Neural progenitor cell (in vitro differentiated cells): ENCODE measurements at places on chromosomes 1 and 21. TPM values are rescaled to one million over a fixed set of nuclear protein-coding genes. Genes with fewer than 3 reads are reported as not detected.
A peak's percentile ranks its signal among the peaks of the same experiment; 100 is the strongest.

DNA sequence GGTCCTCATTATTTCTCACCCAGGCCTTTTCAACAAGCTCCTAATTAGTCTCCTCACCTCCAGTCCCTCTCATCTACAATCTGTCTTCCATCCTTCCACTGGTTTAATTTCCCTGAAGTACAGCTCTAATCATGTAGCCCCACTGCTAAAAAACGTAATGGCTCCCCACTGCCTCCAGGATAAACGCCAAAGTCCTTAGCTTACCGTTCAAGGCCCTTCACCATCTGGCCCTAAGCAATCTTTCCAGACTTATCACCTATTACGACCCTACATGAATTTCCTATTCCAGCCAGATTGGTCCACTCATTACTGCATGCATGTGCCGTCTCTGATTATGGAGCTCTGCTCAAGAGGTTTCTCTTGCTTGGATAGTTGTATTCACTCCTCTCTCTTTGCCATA, 83.1 kb upstream of the DAB1 start:
- no peak overlapping the region for H3K27ac ChIP-seq
- no peaks in the 10 kb centered on the region for H3K27me3 ChIP-seq
- no peak overlapping the region for H3K4me3 ChIP-seq
- no peaks in the 10 kb centered on the region for H3K36me3 ChIP-seq
- no peaks in the 10 kb centered on the region for H3K4me1 ChIP-seq
- no peak for DNase-seq

- peak overlapping the region; percentile 72 for H3K4me3 ChIP-seq
- no peak overlapping the region for H3K27ac ChIP-seq
- H3K36me3 ChIP-seq = peaks cover 15% of the 10 kb centered on the region
- no peaks in the 10 kb centered on the region for H3K27me3 ChIP-seq
- peaks cover 5% of the 10 kb centered on the region for H3K4me1 ChIP-seq
These were observed 652 bp downstream of the SNAPIN start for GRCh38 chr1:153659175-153659534.

DNA sequence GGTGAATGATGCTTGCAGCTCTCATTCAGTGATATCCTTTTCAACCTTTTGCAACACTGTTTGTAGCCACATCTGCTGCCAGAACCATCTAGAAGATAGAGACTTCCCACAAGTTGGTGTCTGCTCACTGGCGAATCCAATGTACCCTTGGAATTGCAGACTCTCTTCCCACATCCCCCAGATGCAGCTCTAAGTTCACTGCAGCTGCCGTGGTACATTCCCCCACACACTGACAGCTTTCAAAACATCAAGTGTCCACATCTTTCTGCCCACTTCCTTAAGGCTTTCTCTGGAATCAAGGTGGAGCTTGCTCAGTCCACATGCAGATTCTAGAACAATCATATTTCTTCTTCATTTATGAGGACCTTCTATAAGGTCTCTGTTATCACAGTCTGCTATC, 99.2 kb downstream of the PLPPR4 start:
- DNase-seq = no peak
- no peaks in the 10 kb centered on the region for H3K4me1 ChIP-seq
- no peaks in the 10 kb centered on the region for H3K27me3 ChIP-seq
- no peaks in the 10 kb centered on the region for H3K36me3 ChIP-seq

DNA sequence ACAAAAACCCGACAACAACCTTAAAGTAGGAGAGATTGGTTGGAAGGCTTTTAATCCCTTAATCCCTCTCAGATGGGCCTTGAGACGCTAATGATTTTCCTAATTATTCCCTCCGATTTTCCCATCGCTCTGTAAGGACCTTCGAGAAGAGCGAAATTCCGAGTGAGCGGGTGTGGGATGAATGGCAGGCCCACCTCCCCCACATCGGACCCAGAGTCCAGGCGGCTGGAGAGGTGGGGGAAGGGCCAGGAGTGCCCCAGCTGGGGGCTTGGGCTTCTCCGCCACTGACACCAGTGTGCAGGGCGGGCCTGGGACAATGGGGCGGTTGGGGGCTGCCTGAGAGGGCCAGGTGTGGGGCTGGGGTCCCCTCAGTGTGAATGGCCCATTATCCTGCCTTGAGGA, 23.4 kb downstream of the RHBG start:
- peak overlapping the region; percentile 79 for H3K27ac ChIP-seq
- H3K27me3 ChIP-seq = peaks cover 58% of the 10 kb centered on the region
- H3K4me1 ChIP-seq = peaks cover 70% of the 10 kb centered on the region
- H3K4me3 ChIP-seq = peak overlapping the region; percentile 22
- no peaks in the 10 kb centered on the region for H3K36me3 ChIP-seq
- peak; percentile 87 for DNase-seq

Gene SYT14
- total RNA-seq = 8.9 and 16.1 TPM in 2 replicates

GRCh38 chr1:25692560-25692959, 76.0 kb downstream of the MAN1C1 start:
- no peaks in the 10 kb centered on the region for H3K27me3 ChIP-seq
- H3K4me3 ChIP-seq = no peak overlapping the region
- peaks cover 16% of the 10 kb centered on the region for H3K4me1 ChIP-seq
- H3K27ac ChIP-seq = no peak overlapping the region
- peak; percentile 67 for DNase-seq
